ENCODE measurements at places on chromosomes 7 and 10. TPM values are rescaled to one million over a fixed set of nuclear protein-coding genes. Genes with fewer than 3 reads are reported as not detected.

KMT2E gene
- 92.1 TPM for total RNA-seq

MTPN gene
- 138 TPM for total RNA-seq

CYP3A4 gene
- total RNA-seq = not detected

TM9SF3 gene
- total RNA-seq = 75.6 TPM

ADCY1 gene
- total RNA-seq = 0.58 TPM

PTPRN2 gene
- total RNA-seq = 0.64 TPM

IGFBP3 gene
- total RNA-seq = 1.9 TPM

URGCP gene
- 24.0 TPM for total RNA-seq

SPDYE2 gene
- total RNA-seq = not detected

PPP1R17 gene
- total RNA-seq = not detected

OGDHL gene
- total RNA-seq = 0.36 TPM

TMEM72 gene
- total RNA-seq = not detected

NPY gene
- not detected for total RNA-seq

ABI1 gene
- total RNA-seq = 55.5 TPM

MMD2 gene
- not detected for total RNA-seq

ZNF488 gene
- total RNA-seq = 0.38 TPM

RAB19 gene
- total RNA-seq = 13.3 TPM

GIGYF1 gene
- total RNA-seq = 40.5 TPM

VWDE gene
- total RNA-seq = 2.3 TPM

CCDC126 gene
- 5.2 TPM for total RNA-seq

MTERF1 gene
- 14.2 TPM for total RNA-seq

AKR1C8 gene
- 0.33 TPM for total RNA-seq

MOGAT3 gene
- total RNA-seq = not detected

SPDYE6 gene
- total RNA-seq = not detected

TAS2R40 gene
- not detected for total RNA-seq

COBL gene
- total RNA-seq = not detected

ZNF786 gene
- 6.1 TPM for total RNA-seq

LOXL4 gene
- total RNA-seq = not detected

MMP21 gene
- total RNA-seq = not detected

SHH gene
- total RNA-seq = not detected

Measured in activated CD4-positive, alpha-beta memory T cell treated with anti-CD3 and anti-CD28 coated beads for 36 hours (primary cell).